ENCODE measurements at places on chromosomes 1 and 21.

DNA sequence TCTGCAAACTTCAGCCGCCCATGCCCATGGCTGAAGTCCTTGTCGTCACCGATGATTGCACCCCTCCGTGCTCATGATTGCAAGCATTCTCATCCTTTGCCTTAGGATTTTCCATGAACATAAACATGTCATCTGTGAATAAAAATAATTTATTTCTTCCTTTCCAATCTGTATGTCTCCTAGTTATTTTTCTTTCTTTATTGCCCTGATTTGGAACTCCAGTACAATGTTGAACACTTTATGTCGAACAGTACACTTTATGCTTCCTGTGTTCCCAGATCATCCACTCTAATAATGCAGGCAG, 170.9 kb upstream of the SYT6 start:
- DNase-seq: no peak

DNA sequence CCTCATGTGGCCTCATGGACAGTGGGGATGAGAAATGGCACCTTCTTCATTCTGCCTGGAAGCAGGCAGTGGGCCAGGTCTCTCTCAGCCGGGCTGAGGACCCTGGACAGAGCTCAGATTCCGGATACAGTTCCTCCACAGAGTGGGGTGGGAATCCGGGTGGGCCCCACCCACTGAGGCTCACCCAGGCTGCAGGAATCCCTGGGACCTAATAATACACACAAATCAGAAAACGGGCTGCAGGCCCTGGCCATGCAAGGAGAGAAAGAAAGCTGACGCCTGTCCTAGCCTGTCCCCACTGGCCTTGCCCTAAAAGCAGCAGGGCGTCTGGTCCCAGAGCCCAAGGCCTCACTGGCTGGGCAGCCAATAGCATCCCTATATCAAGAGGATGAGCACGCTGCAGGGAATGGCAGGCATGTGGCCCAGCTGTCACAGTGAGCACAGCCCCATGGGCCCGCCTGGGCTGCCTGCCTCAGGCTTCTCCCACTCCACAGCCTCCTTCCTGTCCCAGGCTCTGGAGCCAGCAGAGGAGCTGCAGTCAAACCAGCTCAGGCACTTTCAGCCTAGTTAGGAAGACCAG, 25.3 kb downstream of the ACTA1 start:
- DNase-seq: no peak

DNA sequence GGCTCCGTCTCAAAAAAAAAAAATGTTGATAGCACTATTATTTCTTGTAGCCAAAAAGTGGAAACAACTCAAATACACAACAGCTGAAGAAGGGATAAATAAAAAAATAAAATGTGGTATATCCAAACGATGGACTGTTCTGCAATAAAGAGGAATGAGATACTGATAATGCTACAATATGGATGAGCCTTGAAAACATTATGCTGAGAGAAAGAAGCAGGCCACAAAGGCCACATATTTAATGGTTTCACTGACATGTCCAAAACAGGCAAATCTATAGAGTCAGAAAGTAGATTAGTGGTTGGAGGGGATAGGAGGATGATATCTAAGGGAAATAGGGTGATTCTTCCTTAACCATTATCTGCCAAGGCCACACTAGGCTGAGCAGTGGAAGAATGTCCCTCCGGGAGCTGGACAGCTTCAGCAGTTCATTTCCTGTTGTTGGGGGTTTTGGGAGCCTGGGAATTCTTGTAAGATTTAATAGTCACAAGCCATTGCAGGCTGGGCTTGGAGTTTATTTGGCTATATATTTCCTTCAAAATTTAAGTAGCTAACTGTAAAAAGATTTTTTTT, 53.5 kb downstream of the ST3GAL3 start:
- no peak for DNase-seq

DNA sequence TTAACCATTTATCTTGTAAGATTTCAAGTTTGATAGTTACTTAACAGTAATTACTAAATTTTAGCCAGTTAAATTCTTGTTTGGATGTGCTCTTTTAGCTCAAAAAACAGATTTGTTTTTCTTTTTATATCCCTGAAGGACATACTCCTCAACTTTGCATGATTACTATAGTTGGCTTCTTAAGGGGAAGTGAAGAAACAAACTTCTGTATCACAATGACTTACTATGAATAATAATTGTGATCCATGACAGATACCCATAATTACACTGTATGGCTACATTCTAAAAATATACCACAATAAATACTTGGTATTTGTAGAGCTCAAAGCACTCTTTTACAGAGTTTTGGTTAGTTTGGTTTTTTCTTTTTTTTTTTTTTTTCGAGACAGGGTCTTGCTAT, 55.8 kb downstream of the IARS2 start:
- DNase-seq: no peak

- DNase-seq: peak; percentile 2
These were observed 51.5 kb downstream of the CNST start for GRCh38 chr1:246617768-246618167.

- peak; percentile 18 for DNase-seq
These were observed 8.8 kb upstream of the P3R3URF start for GRCh38 chr1:46184920-46185658.

DNA sequence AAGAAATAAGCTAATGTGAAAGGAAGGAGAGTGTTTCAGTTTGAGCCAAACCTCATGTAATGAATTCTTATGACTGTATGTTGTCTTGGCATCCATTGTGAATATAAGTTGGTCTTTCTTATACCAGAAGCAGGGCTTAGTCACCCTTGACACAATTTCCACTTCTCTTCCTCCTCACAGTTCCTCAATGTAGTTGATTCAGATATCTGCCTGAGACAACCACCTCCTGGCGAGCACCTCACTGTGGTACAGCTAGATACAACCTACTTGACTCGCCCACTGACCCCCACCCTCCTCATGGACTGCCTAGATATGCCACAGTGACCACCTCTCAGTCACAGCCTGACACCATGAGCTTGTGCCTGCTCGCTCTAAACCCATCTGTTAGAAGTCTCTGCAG, 45.6 kb downstream of the KYAT3 start:
- DNase-seq: no peak

DNA sequence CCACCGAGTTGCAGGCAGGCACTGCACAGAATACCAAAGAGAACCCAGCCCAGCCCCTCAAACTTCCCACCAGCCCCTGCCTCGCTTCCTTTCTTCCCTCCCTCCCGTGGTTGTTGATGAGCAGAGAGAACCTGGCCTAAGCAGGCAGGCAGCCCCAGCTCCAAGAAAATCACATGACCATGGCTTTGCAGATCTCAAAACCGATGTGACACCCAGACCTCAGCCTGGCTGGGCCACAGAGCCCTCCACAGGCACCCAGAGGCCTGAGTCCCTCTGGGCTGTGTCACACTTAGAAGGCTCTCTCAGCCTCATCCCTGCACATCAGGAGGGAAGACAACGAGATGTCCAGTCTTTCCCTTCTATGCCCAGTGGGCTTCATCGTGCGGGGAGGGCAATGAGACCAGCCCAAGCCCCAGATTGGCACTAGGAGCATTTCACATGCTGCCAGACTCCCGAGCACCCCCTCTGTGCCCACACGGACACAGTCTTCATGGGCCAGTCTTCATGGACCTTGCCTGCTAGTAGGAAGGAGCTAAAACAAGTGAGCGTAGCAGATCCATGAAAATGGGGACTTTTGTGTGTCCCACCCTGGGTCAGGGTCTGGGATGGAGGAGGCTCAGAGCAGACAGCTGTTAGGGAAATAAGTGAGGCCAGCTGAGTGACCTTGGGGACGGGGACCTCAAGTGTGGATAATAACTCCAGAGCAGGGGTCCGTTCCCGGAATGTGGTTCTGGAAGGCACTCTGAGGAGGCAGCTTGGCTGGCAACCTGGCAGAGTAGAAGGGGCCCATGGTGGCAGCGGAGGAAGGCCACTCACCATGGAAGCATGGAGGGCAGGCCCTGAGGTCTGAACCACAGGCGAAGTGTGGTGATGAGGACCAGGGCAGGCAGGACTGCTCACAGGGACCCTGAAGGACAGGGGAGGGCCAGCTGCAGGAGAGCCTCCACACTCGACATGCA, 204.4 kb upstream of the VAMP3 start:
- no peak for DNase-seq

GRCh38 chr21:45950740-45951515, 30.6 kb upstream of the COL6A1 start:
- peak; percentile 26 for DNase-seq

DNA sequence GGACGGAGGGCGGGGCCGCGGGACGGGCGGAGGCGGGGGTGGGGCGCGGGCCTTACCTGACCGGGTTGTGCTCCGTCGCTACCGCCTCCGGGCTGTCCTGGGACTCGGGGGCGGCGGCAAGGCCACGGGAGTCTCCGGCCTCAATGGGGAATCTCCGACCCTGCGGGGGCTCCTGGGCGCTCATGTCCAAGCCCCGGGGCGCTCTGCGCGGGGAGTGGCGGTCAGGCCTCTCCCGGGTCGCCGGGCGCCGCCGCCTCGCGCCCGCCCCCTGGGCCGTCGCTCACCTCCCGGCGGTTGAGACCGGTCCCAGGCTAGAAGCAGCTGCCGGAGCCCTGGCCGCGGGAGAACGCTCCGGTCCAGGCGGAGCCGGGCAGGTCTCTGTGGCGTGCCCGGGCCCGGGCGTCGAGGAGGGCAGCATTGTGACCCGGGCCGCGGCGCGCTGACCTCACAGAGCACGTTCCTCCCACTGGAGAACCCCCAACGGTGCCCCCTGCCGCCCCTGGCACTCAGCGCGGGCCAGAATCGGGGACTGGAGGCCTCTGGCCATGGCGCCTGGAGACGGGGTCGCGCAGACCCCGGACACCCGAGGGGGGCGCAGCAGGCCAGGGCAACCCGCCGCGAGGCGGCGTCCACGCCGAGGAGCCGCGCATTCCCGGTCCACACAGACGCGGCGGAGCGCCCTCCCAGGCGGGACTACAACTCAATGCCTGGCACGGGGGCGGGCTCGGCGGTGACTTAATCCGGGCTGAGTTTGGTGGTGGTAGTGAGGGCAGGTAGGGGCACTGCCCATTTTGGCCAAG, 411 bp downstream of the FAM229A start:
- peak; percentile 58 for DNase-seq

DNA sequence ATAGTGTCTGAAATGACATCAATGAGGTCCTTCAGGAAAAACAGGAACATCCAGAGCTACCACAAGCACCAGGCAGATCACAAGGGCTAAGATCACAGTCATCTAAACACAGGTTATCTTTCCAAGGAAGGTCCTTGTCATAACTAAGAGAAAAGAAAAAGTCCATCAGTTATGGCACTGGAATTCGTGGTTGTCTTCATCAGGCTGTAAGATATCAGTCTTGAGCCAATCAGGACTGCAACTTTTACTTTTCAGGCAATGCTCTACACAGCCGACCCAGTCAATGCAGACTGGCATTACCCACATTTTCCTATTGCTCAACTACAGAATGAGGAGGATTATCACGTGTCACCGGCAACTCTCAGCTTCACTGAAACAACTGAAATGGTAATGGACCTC, 26.4 kb downstream of the SORT1 start:
- no peak for DNase-seq

DNA sequence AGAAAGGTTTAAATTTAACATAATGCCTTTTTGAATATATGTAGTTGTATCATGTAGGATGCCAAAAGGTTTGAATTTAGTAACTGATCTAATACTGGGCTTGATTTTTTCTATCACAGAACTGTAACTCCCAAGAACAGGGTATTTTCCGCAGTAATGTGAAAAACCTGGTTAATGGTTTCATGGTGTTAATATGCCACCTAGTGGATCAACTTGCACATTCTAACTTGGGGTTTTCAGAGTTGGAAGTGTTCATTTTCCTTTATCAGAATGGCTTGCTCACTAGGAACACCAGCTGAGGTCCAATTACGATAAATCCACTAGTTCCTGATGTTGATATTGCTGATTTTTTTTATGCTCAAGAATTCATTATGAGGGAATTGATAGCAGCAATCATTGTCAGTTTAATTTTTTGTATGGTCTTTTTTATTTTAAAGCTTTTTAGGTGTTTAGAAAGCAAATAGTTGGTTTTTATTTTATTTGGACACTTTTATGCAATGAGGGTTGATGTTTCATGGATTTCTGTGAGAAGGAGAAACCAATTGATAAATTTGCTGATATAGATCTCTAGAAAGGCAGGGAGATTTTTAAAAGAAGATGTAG, 157.2 kb downstream of the PLA2G4A start:
- no peak for DNase-seq

GRCh38 chr1:77608893-77609292, 73.6 kb downstream of the ZZZ3 start:
- DNase-seq: no peak

DNA sequence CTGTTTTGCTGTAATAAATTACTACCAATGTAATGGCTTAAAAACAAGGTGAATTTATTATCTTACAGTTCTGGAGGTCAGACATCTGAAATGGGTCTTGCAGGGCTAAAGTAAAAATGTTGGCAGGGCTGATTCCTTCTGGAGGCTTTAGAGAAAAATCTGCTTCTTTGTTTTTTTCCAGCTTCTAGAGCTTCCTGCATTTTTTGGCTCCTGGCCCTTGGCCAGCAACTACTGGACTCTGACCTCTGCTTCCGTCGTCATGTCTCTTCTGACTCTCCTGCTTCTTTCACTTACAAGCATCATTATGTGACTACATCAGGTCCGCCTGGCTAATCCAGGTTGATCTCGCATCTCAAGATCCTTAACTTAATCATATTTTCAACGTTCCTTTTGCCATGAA, 350.9 kb downstream of the S1PR1 start:
- DNase-seq: peak; percentile 76

- DNase-seq: no peak
These were observed 140.2 kb upstream of the FGGY start for GRCh38 chr1:59156526-59157199.

DNA sequence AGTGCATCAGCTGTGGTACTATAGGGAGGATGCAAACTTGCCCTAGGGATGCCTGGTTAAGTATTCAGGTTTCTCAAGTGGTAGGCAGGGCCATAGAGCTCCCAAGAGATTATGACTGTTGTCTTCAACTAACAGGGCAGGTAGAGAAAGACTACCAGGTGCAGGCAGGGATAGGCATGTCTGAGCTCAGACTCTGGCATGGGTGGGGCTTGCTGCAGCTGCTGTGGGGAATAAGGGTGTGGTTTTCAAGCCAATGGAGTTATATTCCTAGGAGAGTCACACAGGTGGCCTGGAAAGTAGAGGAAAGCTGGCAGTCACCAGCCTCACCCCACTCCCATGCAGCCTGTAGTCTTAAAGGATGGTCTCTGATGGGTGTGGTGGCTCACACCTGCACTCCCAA, 673.4 kb upstream of the ADGRL4 start:
- peak; percentile 20 for DNase-seq

GRCh38 chr1:34415140-34415539, 238.4 kb downstream of the C1orf94 start:
- DNase-seq: no peak

DNA sequence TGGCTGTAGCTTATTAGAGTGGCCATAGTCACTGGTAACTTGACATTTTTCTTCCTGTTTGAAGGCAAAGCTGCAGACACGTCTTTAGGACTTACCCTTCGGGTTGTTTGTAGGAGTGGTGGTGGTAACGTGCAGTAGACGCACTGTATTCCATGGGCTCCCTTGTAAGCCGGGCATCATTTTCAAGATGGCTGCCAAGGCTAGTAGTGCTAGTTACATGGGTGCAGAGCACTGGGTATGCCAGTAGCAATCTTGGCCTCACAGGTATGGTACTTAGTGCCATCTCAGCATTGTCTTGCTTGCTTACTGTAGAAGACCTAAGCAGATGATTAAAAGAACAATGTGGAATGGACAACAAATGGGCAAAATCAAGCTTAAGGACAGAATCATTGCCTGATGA, 1.9 kb downstream of the YBX1 start:
- peak; percentile 40 for DNase-seq

Data from colonic mucosa (tissue), 4 donors.